ENCODE measurements at places on chromosomes 7 and 10. TPM values are rescaled to one million over a fixed set of nuclear protein-coding genes. Genes with fewer than 3 reads are reported as not detected.

- no peak for DNase-seq
Measured at GRCh38 chr7:115099906-115100305, 178.0 kb downstream of the MDFIC start.

DNA sequence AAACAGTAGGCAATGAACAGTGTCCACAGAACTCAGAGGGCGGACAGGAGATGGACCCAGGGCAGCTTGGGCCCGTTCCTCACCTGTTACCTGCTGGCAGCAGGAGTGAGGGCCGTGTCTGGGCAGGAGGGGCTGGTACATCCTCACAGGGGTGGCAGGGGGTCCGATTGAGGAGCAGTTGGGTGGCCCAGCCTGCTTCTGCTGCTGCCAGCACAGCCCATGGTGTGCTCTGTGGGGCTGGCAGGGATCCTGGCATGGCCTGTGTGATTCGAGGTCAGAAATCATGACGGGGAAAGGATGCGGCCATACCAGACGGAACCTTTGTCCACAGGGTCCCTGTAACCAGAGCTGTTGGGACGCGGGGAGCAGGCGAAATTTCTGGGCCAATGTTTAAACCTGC is 49.6 kb downstream of the INPP5A start:
- DNase-seq = no peak

DNA sequence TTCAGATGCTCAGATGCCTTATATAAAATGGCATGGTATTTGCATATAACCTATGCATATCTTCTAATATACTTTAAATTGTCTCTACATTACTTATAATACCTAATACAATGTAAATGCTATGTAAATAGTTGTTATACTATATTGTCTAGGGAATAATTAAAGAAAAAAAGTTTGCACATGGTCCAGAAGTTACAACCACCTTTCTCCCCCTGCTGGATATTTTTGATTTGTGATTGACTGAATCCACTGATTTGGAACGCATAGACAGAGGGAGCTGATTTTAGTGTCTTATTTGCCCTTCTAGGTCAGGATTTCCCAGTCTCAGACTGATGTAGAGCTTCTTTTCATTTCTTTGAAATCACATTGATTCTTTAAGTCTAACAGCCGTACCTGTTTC is 31.8 kb downstream of the MDFIC start:
- no peak for DNase-seq

- DNase-seq = no peak
Measured at GRCh38 chr7:27152816-27153442, 546 bp upstream of the HOXA3 start.

DNA sequence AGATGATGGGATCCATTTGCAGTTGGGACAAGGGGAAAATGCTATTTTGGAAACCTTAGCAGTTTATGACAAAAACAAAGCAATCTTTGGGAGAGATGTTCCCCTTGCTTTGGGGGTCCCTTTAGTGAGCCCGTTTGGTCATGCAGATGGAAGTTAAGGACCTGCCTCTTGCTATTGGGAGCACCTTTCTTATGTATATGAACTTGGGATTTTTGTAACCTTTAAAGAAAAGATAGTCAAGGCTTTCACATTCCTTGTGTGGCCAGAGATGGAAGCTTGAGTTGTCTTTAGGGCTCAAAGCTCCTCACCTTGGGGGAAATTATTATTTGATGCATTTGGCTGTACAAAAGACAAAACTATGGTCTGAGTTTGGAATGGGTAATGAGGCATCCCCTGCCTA is 179.0 kb upstream of the PLPP4 start:
- DNase-seq = no peak

DNA sequence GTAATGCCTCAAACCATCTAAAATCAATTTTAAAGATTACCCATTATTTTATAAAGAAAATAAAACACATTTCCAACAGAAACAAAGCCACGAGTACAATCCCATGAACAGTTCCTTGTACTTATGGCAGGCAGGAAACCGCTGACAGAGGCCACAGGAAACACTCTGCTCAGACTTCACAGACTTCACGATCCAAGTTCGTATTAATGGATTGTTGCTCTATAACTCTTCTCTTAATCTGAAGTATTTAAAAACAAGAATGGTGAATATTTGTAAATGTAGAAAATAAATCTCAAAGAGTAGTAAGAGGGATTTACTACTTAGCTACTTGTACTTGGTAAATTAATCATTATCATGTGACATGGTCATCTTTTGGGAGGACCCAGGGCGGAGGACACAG is 78.3 kb downstream of the SNX10 start:
- no peak for DNase-seq

DNA sequence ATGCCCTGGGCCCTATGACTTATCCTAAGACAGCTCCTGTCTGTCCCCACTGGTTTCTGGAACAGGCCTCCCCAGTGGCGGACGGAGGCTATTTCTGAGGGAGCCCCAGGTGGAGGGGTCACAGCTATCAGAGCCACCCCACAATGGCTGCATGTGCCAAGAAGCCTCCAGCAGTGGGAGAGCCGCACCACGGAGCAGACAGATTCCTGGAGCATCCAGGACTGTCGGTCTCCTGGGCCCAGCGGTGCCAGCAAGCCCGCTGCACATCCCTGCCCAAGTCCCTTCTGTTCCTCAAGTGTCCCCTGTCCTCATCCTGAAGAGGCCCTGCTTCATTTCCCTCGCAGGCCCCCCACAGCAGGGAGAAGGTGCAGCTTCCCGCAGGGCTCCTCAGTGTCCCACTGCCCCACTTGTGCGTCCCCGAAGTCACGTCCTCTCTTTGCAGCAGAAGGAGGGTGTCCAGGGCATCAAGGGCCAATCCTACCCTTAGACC is 193.0 kb upstream of the SHH start:
- DNase-seq = no peak

- DNase-seq = no peak
Measured at GRCh38 chr10:104835422-104835821, 194.3 kb downstream of the SORCS3 start.

CHN2 gene
- 20.1 TPM for total RNA-seq

SPDYE16 gene
- not detected for total RNA-seq

LRRD1 gene
- not detected for total RNA-seq

HUS1 gene
- total RNA-seq = 3.1 TPM

All from MG63 (cell line).